ENCODE measurements at places on chromosomes 4 and X.

DNA sequence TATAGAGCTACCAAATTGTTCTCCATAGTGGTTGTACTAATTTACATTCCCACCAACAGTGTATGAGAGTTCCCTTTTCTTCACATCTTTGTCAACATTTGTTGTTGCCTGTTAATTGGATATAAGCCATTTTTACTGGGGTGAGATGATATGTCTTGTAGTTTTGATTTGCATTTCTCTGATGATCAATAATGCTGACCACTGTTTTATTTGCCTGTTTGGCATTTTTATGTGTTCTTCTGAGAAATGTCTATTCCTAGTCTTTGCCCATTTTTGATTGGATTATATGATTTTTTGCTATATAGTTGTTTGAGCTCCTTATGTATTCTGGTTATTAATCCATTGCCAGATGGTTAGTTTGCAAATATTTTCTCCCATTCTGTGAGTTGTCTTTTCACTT is 44.3 kb downstream of the ACTRT1 start:
- DNase-seq = no peak

- DNase-seq = no peak
Observed at GRCh38 chr4:76607266-76607799, 172.3 kb downstream of the SHROOM3 start.

- no peak for DNase-seq
Observed at GRCh38 chrX:110402091-110402849, 43.6 kb downstream of the RTL9 start.

DNA sequence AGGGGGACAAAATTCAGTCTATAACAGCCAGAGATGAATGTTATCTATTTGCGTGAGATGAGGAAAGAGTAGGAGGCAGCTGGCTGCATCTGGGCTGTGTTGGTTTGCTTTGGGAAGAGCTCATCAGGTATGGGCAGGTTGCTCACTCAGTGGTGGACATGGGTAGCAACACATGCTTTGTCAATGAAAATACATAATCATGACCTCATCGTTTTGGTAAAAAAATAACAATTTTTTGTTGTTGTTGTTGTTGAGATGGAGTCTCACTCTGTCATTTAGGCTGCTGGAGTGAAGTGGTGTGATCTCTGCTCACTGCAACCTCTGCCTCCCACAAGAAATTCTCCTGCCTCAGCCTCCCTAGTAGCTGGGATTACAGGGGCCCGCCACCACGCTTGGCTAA is 16.3 kb upstream of the GLOD5 start:
- no peak for DNase-seq

DNA sequence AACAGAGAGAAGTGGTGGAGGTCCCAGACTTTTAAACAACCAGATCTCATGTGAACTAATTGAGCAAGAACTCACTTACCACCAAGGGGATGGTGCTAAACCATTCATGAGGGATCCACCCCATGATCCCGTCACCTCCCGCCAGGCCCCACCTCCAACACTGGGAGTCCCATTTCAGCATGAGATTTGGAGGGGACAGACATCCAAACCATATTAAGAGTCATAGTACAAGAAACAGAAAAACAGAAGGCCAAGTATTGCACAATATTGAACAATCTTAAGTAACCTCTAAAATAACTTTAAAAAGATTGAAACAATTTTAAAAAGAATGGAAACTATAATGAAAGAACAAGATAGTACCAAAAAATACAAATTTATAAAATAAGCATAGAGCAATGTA is 110.0 kb downstream of the CBR4 start:
- DNase-seq = no peak

- no peak for DNase-seq
Observed at GRCh38 chr4:180726611-180727010, 1516.6 kb upstream of the TENM3 start.

- no peak for DNase-seq
Observed at GRCh38 chrX:116031331-116031730, 139.2 kb upstream of the AGTR2 start.

Measured in CD4-positive, alpha-beta T cell treated with Interleukin-21 for 1 hour (primary cell).